T-helper 2 cell (primary cell): ENCODE measurements at places on chromosomes 3 and 15.

DNA sequence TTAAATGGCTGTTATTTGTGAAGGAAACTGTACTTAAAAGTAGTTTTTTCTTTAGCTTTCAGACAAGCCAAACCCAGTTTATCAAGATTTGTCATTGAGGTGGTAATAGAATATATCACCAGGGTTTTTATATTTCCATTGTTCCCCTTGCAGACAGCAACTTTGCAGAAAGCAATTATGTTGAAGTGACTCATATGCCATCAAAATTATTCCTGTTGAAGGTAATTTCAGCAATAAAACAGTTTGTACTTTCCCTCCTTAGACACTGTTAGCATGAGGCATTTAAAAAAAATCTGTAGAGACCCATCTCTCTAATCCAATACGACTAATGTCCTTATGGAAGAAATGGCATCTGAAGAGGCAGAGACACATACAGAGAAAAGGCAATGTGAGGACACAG, 219.0 kb downstream of the NFKBIZ start:
- DNase-seq = no peak

DNA sequence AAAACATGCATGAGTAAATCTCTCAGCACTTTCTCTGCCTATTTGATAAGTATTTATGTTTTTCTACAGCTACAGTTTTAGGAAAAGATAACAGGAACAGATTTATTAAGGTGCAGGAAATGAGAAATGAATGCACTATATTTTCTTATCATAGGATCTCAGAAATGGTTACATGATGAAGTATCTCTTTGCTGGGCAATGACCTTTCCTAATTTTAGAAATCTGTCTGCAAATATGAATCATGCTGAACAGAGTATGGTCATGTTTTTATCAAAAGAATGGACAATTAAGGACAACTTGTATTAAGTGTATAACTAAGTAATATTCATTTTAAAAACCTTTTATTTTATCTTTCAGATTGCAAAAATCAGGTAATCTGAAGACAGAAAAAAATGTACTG, 53.8 kb upstream of the SPPL2A start:
- no peak for DNase-seq

GRCh38 chr15:41560572-41560874, 1.5 kb downstream of the TYRO3 start:
- DNase-seq = no peak

- DNase-seq = no peak
Observed at GRCh38 chr3:63349583-63350573, 71.8 kb downstream of the SYNPR start.

GRCh38 chr15:31977812-31978661, 52.3 kb upstream of the CHRNA7 start:
- peak; percentile 27 for DNase-seq

DNA sequence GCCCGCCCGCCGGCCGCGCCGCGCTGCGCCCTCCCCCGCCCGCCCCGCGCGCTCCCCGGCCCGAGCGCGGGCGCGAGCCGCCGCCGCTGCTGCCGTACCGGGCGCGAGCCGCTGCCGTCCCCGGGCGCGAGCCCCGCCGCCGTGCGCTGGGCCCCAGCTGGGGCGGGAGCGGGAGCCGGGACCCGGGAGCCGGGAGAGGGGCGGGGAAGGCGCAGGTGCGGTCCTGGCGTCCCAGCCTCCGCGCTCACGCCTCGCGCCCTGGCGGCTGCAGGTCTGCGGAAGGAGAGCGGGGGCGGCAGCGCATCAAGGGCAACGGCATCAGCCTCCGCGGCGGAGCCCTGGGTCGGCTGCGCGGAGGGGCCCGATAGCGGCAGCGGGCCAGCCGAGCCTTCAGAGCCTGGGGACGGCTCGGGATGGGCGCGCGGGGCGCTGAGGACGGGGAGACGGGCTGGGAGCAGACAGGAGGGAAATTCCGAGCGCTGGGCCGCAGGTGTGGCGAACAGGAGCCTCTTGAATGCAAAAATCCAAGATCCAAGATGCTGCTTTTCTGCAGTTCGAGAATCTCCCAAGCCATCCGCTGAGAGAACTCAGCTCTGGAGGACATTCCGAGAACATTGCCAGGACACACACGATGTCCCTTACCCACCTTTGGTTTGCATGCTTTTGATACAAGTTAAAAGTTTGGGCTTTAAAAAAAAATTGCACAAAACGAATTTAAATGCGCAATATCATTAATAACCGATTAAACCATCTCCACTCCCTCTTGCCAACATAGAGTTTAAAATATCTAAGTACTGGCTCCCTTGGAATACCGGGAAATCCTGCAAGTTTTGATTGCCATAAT, 251.1 kb downstream of the TJP1 start:
- DNase-seq = peak; percentile 29

- DNase-seq = no peak
Observed at GRCh38 chr3:170144437-170144843, 37.1 kb downstream of the PHC3 start.

DNA sequence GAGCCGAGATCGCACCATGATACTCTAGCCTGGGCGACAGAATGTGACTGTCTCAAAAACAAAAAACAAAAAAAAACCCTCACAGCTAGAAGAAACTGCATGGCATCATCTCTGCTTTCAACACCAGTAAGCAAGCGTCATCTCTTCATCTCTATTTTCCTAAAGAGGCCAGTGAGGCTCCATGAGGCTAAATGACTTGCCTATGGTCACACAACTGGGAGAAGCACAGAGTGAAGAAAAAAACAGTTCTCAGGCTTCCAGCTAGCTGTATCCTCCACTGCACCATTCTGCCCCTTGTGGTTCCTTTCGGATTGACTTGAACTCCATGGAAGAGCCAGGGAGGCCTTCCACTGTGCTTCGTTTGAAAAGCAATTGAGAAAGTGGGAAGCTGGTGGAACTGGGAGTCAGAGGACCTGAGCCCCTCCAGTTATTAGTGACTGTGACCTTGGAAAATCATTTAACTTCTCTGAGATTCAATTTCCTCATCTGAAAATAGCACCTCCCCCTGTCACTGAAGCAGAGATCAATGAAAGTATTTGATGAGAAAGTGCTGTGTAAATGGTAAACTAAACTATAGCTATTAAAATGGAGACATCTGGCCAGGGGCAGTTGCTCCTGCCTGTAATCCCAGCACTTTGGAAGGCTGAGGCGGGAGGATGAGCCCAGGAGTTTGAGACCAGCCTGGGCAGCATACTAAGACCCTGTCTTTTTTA, 32.1 kb upstream of the DENND4A start:
- DNase-seq = no peak

- DNase-seq = no peak
Observed at GRCh38 chr3:197371591-197372046, 73.2 kb upstream of the DLG1 start.

GRCh38 chr3:99972380-99973104, 141.8 kb downstream of the FILIP1L start:
- DNase-seq = no peak

DNA sequence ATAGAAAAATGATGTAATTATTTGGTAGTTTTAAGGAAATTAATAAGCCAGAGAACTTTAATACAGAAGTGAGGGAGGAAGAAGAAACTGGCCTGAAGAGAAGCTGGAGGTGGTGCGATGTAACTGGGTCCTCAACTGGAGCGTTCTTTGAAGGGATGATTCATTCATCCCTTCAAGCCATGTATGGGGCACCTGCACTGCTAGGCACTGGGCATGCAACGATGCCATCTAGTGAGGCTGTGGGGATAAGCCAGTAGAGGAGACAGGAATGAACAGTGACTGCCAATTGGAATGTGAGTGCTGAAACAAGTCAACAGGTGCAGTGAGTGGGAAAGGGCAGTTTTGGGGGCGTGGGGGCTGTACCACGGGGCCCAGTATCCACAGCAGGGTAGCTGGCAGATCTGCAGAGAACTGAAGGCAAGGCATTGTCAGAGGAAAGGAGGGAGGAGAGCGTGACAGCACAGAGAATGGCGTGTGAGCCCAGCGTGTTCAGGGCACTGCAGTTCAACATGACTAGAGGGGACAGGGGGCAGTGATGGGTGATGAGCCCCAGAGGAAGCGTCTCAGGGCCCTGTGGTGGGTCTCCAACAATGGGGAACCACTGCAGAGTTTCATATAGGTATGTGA, 3.8 kb upstream of the KIF23 start:
- no peak for DNase-seq

GRCh38 chr3:41448396-41448795, 249.1 kb downstream of the CTNNB1 start:
- no peak for DNase-seq

DNA sequence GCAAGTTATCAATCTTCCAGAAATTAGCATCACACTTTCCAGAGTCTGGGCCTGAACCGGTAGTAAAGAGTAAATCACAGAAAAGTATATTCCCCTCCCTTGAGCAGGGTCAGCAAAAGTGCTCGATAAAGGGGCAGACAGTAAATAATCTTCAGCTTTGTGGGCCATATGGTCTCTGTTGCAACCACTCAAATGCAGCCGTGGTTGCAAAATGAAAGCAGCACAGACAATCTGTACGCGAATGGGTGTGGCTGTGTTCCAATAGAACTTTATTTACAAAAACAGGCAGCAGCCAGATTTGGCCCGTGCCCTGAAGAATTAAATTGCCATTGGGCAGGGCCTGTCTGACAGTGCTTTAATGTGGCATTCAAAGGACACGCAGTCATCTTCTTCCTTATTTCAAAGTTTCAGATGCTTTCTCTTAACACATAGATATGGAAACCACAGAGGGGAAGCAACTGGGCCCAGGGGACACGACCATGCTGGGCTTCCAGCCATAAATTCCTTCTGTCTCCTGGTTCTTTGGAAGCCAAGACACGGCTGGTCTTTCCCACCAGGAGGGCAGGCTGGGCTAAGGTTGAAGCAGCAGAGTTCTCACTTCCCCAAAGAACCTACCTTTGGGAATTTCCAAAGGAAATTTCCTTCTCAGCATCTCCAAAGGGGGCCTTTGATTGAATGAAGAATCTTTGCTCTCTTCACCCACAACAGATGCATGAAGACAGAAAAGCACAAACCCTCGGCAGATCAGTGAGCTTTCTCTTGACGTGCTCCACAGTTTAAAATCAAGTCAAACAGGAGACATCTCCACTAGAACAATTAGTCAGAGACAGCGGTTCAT, 489.8 kb upstream of the PROK2 start:
- no peak for DNase-seq

DNA sequence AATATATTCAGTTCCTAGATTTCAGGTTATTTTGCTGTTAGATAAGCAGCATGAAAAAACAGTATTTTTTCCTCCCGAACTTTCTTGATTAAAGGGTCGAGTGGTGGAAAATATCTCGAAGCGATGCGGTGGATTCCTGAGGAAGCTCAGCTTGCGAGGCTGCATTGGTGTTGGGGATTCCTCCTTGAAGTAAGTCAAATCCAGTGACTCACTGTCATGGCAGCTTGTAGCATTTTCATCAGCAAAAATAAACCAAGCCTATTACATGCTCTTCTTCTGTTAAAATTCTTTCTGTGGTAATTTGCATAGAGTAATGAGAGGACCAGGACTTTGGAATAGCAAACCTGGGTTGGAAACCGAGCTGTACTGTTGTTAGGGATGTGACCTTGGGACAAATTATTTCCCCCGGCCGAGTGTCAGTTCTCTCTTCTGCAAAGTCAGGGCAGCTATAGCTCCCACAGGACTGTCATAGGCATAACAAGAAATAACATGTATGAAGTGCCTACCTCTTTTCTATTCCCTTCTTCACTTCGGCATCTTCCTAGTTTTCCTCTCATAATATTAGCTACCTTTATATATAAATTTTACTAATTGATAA, 75.6 kb downstream of the UBP1 start:
- DNase-seq = no peak

GRCh38 chr15:79798311-79798710, 98.5 kb downstream of the MTHFS start:
- no peak for DNase-seq

GRCh38 chr3:181694805-181695660, 16.7 kb upstream of the SOX2 start:
- DNase-seq = no peak

DNA sequence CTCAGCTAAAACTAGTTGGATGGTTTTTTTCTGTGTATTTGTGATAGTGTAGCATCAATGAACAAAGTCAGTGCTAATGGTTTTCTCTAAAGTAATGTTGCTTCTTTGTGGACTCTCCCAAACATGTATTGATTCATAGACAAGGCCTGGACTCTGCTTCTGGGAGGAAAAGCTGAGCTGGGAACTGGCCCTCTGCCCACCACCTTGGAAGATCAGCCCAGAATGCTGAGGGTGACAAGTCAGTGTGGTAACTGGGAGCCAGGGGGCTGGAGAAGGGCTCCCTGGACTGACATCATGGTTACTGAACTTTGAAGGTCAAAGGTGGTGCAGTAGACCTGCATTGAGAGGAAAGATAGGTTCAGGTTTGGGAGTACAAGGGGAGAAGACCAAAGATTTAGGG, 3.0 kb downstream of the ARHGAP31 start:
- no peak for DNase-seq

GRCh38 chr3:133254151-133254550, 145.7 kb upstream of the BFSP2 start:
- DNase-seq = no peak

DNA sequence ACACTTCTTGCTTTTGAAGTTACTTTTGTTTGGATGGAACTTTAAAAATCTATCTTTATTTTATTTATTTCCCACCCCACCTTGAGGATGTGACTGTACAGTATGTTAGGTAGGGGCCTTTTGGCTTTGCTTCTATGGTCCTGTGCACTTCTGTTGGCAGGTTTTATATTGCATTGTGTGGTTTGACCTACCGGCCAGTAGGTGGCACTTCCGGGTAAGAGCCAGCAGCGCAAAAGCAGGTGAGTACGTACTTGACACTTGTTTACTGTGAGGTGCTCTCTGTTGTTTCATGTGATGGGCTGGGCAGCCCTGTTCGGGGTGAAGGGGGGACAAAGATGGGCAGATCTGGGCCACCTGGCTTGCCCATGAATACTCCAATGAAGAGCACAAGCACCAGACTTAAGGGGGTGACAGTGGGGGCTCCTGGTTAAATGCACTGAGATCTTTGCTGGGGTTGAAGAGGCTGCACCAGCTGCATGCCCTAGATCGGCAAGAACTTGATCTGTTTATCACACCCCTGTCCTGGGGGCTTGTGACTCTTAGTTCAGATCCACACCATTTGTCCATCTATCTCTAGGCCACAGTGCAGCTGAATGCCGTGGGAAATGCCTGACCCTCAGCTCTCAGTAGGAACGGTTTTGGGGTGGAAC, 131.6 kb downstream of the NLGN1 start:
- DNase-seq = peak; percentile 36

DNA sequence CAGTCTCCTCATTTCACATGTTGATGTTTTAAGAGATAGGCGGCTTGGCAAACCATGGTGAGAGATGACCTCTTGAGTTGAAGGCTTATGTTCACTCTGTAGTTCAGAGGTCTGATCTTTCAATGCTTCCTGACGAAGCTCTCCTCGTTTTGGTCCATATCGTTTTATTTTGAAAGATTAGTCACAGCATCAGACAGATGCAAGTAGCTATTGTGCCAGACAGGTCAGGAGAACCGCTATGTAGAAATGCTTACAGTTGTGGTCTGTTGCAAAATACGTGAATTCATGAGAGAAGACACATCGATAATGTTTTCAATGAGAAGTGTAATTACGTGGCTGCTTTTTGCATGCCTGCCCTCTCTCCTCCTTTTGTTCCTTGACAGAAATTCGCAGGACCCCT, 47.5 kb downstream of the CHL1 start:
- DNase-seq = no peak
